H1 (cell line): ENCODE measurements at places on chromosomes 1 and 21.

- no peaks in the 10 kb centered on the region for H3K4me1 ChIP-seq
- H3K27me3 ChIP-seq: no peaks in the 10 kb centered on the region
- no peak for DNase-seq
- H3K36me3 ChIP-seq: no peaks in the 10 kb centered on the region
Measured at GRCh38 chr1:152244576-152245273, 20.7 kb upstream of the HRNR start.

DNA sequence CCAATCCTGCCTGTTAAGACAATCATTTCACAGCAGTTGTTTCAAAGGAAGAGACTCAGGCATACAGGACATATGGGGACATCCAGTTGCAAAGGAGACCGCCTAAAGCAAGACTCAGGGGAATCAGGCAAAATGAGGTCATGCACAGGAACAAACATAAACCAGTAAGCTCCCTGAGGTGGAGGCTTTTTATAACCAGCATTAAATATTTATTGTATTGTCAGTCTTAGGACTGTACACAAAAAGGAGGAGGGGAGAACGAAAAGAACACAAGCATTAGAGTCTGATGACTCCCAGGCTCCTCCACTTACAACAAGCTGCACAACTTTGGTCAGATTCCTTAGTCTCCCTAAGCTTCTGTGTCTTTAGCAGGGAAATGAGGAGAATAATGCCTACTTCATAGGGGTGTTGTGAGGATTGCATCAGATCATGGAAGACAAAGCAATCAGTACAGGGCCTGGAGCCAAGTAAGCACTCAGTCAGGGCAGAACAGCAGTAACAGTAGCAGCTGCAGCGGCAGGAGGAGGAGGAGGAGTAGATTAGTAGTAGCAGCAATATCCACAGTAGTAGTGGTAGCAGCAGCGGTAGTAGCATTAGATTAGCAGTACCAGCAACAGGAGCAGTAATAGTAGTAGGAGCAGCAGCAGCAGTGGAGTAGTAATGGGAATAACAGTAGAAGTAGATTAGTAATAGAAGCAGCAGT lies 54.2 kb upstream of the SPATA6 start:
- H3K4me3 ChIP-seq: no peak overlapping the region
- H3K27ac ChIP-seq: no peak overlapping the region
- no peaks in the 10 kb centered on the region for H3K27me3 ChIP-seq
- no peaks in the 10 kb centered on the region; the same call in 1 of the 2 replicates for H3K4me1 ChIP-seq
- DNase-seq: no peak

GRCh38 chr1:193181536-193181935 lies 4.9 kb downstream of the B3GALT2 start:
- no peak overlapping the region for H3K27ac ChIP-seq
- H3K27me3 ChIP-seq: no peaks in the 10 kb centered on the region
- no peaks in the 10 kb centered on the region for H3K36me3 ChIP-seq

DNA sequence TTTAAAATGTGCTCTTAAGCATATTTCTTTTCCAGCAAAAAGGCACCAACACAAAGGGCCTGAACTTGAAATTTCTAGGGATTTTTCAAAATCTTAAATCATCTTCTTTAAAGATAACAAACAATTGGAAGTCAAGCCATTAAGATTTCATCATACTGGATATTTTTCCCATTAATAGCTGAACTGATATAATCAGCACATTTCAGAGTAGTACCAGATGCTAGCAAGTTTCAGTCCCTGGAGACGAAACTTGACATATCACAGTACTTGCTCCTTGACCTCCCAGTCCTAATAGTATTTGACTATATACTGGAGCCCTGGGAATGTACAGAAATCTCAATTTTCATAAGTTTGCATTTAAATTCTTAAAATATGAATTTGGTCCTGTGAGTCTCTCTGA lies 10.2 kb upstream of the CDC7 start:
- no peaks in the 10 kb centered on the region for H3K27me3 ChIP-seq
- H3K36me3 ChIP-seq: no peaks in the 10 kb centered on the region
- H3K4me3 ChIP-seq: no peak overlapping the region
- H3K4me1 ChIP-seq: no peaks in the 10 kb centered on the region
- DNase-seq: no peak
- H3K27ac ChIP-seq: no peak overlapping the region

GRCh38 chr1:8847990-8848389 lies 30.5 kb downstream of the ENO1 start:
- H3K36me3 ChIP-seq: no peaks in the 10 kb centered on the region
- H3K4me1 ChIP-seq: no peaks in the 10 kb centered on the region; the same call in 1 of the 2 replicates
- H3K27me3 ChIP-seq: no peaks in the 10 kb centered on the region
- H3K27ac ChIP-seq: no peak overlapping the region
- no peak for DNase-seq

GRCh38 chr1:76585980-76586674 lies 281.2 kb upstream of the ST6GALNAC5 start:
- no peak overlapping the region for H3K27ac ChIP-seq
- H3K36me3 ChIP-seq: no peaks in the 10 kb centered on the region
- H3K4me3 ChIP-seq: no peak overlapping the region
- no peaks in the 10 kb centered on the region for H3K27me3 ChIP-seq
- DNase-seq: no peak

DNA sequence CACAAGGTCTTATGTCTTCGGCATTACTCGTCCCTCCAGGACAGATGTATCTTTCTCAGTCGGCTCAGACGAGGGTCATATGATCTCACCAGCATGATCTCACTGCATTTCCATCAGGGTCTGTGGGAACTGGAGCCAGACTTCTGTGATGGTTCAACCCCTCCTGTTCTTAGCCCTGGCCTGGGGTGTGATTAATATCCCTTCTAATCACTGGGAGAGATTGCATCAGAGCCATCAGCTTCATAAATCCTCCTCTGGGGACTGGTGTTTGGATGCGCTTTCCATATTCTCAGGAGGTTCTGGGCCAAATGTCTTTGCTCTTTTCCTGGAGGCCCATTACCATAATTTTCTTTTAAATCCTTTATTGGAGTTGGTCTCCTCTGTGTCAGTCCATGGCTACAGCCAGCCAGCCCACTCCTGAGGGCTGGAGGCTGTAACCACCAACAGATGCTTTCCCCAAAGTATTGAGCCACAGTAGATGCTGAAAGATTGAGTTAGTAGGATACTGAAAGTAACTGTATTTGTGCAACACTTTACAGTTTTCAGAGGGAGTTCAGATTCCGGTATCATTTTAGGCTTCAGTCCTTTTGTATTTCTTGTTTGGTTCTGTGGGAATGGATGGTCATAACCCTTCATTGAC lies 20.0 kb downstream of the CACNA1E start:
- no peak overlapping the region for H3K4me3 ChIP-seq
- no peaks in the 10 kb centered on the region for H3K4me1 ChIP-seq
- no peak overlapping the region for H3K27ac ChIP-seq
- H3K36me3 ChIP-seq: no peaks in the 10 kb centered on the region
- H3K27me3 ChIP-seq: no peaks in the 10 kb centered on the region

GRCh38 chr1:76725864-76726619 lies 141.2 kb upstream of the ST6GALNAC5 start:
- DNase-seq: no peak
- no peak overlapping the region for H3K4me3 ChIP-seq
- H3K4me1 ChIP-seq: no peaks in the 10 kb centered on the region
- no peaks in the 10 kb centered on the region for H3K27me3 ChIP-seq
- no peaks in the 10 kb centered on the region for H3K36me3 ChIP-seq
